ENCODE measurements at places on chromosomes 4 and X.
A peak's percentile ranks its signal among the peaks of the same experiment; 100 is the strongest.

- no peak for DNase-seq
Observed at GRCh38 chrX:53095796-53096195, 1.9 kb downstream of the KANTR start.

DNA sequence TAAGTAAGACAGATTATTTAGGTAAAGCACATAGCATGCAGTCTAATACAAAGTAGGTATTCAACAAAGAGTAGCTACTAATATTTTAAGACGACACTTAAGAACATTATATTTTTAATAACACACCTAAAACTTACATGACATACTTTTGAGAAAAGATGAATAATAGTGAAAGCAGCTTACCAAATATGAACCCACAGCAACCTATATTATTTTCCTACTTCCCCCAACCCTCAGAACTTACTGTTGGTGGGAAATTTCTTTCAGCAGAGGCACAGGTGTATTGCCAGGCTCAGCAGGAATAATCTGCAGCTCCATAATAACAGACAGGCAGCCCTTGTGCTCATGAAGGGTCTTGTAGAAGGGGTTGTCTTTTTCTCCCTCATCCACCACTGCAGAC is 498.9 kb downstream of the GLUD2 start:
- no peak for DNase-seq

GRCh38 chrX:101206471-101206870 is 13.1 kb upstream of the DRP2 start:
- no peak for DNase-seq

GRCh38 chrX:22340022-22340616 is 67.4 kb downstream of the CBLL2 start:
- no peak for DNase-seq

DNA sequence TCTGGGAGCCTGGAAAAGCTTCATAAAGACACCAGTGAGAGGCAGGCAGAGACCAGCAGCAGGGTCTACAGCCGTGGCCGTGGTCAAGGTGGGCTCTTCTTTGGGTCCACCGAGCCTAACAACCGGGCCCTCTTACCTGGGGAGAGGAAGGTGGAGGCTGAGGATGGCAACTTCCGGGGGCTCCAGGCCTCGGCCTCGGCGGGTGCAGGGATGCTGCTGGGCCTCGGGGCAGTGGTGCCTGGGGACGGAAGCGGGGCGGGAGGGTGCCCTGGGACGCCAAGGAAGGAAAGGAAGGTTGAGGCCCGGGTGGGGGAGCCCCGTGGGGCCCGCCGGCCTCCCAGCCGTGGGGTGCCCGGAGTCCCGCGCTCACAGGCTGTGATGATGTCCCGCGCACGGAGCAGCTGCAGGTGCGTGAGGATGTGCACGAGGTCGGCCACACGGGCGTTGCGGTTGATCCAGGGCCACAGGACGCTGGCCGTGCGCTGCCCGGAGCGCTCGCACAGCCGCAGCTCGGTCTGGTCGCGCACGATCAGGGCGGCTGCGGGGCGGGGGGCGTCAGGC is 561 bp downstream of the IRAK1 start:
- no peak for DNase-seq

GRCh38 chrX:22246620-22247019 is 26.1 kb upstream of the CBLL2 start:
- no peak for DNase-seq

GRCh38 chr4:23041501-23041900 is 348.8 kb downstream of the GBA3 start:
- no peak for DNase-seq

DNA sequence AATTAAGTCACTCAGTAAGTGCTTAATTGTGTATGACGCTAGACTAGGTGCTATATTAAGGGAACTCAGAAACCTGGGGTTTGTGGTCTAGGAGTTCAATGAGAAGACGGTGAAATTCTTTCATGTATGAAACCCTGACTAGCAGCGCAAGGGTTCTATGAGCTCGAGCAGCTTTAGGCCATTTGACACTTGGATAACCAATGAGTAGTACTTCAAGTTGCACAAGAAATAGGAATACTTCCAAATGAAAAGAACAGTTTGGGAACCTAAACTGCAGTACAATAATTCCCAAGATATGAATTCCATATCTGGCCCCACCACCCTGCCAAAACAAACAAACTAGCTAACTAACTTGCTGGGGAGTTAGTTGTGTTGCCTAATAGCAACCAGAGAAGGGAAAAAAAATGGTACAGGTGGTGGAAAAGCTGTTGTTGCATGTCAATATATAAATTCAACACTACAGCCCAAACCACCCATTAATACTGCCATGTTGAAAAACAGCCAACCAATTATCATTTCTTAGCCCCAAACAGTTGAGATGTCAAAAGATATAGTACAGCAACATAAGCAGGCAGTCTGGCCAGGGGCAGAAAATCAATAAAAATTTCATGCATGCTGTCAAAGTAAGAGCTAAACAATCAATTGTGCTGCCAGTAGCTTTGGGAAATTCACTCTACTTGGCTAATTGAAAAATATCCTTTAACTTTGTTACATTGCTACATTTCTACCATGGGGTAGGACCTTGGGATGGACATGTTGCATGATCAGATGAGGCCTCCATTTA is 54.6 kb upstream of the MCF2 start:
- DNase-seq: no peak

DNA sequence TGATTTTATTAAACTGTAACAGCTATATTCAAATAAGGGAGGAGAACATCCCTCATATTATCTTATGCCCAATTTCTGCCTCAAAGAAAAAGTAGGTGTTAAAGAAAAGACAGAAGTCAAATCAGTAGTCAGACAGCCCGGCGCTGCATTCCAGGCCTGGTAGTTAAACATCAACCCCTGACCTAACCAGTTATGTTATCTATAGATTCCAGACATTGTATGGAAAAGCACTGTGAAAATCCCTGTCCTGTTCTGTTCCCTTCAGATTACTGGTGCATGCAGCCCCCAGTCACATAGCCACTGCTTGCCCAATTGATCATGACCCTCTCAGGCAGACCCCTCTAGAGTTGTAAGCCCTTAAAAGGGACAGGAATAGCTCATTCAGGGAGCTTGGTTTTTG is 269.9 kb upstream of the GALNT7 start:
- no peak for DNase-seq

DNA sequence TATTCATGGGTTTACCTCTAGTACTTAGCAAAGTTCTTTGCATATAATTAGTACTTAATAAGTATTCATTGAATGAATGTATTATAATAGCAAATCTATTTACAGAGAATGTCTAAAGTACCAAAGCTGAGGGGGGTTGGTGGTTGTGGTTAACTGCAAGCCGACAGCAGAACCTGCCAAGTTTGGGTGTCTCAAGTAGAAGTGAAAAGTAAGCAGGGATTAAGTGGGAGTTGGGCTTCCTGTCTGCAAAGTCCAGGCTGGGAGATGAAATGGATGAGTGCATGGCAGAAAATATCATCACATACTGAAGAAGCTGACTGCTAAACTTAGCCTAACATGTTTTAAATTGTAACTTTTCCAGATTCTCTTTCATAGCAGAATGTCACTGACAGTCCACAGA is 169.6 kb downstream of the CAMK2D start:
- no peak for DNase-seq

GRCh38 chrX:20461576-20461975 is 194.9 kb upstream of the RPS6KA3 start:
- no peak for DNase-seq

GRCh38 chr4:24226667-24227066 is 336.8 kb upstream of the PPARGC1A start:
- no peak for DNase-seq

GRCh38 chr4:39312816-39313215 is 53.3 kb downstream of the RFC1 start:
- no peak for DNase-seq

DNA sequence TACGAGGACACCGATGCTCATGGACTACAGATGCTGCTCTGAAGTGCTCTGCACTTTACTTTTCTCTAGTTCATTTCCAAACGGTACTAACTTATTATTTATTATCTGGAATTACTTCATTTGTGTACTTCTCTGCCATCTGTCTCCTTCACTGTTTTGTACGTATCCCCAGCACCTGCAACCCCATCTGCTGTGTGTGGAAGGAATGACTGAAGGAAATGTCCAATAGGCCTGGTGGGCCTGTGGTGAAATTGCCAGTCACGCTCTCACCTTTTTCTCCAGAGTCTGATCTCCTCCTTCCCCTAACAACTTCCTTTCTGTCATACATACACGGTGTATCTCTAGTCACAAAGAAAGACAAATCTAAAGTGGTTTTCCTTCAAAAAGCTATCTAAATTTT is 12.9 kb downstream of the TMEM154 start:
- DNase-seq: no peak

- no peak for DNase-seq
Observed at GRCh38 chr4:57184378-57185029, 74.3 kb upstream of the IGFBP7 start.

GRCh38 chrX:101009090-101009489 is 39.6 kb downstream of the ARL13A start:
- no peak for DNase-seq

DNA sequence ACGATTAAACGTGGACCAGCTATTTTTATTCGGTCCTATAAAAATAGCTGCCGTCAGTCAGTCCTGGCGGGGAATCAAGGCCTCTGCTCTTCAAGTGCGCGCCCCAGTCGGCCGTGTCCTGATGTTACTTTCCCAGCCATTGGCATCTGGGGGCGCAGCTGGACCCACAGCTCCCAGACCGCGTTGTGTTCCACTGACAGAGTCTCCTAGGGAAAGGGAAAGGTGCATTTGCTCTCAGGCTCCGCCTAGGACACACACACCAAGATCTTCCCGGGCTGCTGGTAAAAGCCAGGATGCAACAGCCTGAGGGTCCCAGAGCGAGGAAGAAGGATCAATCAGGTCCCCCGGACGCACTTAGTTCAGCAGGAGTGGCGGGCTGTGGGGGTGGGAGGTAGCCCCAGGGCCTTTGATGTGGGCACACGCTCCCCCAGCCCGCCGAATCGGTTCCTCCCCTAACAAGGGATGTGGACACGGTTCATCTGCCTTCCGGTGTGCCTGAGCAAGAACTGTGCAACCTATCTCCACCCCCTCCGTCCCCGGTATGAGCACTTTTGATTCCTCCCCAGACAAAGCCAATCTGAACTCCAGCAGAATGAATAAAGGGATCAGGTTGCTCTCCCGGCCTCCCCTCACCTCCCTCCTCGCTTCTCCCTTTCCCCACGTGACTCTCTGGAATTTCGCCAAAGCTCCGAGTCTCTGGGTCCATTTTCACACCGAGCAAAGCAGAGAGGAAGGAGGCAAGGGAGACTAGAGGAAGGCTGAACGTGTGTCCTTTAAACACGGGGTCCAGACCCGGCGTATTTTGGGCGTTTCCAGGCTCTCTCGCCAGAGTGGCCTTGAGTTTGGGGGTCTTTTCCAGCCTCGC is 626 bp upstream of the FRAS1 start:
- DNase-seq: peak; percentile 44

GRCh38 chr4:57098941-57099340 is 11.2 kb downstream of the IGFBP7 start:
- no peak for DNase-seq

- no peak for DNase-seq
Observed at GRCh38 chrX:40004246-40004535, 93.6 kb downstream of the BCOR start.

GRCh38 chr4:33104273-33104672 is 2384.1 kb downstream of the PCDH7 start:
- DNase-seq: no peak

GRCh38 chr4:162422312-162422711 is 258.5 kb upstream of the FSTL5 start:
- DNase-seq: no peak

DNA sequence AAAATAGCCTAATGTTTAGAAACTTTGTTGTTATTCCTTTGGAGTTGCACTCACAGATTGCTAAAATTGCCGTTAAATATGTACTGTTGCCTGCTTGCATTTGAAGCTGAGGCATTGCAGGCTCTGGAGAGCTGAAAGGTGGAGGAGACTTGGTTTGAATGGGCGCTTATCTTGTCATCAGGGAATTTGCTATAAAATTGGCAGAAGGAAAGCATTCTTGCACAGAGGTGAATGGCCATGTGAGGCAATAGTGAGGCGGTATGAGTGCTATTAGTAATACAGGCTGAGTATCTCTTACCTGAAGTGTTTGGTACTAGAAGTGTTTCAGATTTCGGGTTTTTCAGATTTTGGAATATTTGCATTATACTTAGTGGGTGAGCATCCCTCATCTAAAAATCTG is 41.3 kb downstream of the TRAPPC11 start:
- DNase-seq: no peak

DNA sequence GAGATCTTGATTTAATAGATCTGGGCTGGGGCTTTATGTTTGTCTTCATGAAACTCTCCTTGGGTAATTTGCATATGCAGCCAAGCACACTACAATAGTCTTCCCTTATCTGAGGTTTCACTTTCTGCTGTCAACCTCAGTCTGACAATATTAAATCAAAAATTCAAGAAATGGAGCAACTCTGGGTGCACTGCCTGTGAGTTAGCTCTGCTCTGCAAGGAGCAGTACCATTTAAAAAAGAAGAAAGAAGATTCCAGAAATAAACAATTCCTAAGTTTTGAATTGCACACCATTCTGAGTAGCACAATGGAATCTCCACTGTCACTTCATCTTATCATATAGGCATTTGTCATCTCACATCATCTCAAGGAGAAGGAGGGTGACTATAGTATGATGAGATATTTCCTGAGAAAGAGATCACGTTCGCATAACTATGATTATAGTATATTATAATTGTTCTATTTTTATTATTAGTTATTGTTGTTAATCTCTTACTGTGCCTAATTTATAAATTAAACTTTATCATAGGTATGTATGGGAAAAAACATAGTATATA is 9.4 kb downstream of the FNIP2 start:
- no peak for DNase-seq

GRCh38 chr4:37860266-37860665 is 30.6 kb upstream of the TBC1D1 start:
- DNase-seq: no peak

- no peak for DNase-seq
Observed at GRCh38 chr4:45438047-45438446, 685.8 kb downstream of the GABRG1 start.

DNA sequence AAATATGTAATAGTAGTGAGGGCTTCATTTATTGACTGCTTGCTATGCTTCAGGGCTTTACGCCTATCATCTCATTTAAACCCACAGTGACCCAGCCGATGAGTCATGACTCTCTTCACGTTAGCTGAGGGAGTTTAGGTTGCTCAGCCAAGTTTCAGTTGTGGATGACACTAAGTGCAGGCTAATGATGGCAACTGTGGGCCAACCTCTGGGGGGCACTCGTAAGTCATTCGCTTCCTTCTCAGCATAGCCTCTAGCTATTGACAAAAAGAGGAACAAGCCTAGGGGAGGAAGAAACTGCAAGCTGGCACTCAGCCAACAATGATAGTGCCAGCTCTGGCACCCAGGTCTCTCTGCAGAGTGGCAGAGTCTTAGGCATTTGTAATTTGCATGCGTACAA is 325.0 kb downstream of the ARHGAP10 start:
- peak; percentile 27 for DNase-seq

DNA sequence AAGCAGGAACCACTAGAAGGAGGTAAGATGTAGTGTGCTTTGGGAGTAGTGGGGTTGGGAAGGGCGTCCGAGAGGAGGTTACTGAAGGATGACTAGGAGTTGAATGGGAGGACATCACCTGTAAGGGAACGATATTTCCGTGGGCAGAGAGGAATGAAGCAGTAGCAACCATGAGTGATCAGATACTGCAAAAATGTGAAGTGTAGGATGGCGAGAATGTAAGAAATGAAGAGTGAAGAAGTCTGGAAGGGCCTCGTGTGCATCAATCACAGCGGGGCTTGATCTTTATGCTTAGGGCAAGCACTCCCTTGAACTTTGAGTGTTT is 594 bp downstream of the MSMO1 start:
- DNase-seq: no peak

All from anterior cingulate cortex (tissue), 58 donors.